Psoas muscle (tissue), 8 donors: ENCODE measurements at places on chromosomes 4 and X.

DNA sequence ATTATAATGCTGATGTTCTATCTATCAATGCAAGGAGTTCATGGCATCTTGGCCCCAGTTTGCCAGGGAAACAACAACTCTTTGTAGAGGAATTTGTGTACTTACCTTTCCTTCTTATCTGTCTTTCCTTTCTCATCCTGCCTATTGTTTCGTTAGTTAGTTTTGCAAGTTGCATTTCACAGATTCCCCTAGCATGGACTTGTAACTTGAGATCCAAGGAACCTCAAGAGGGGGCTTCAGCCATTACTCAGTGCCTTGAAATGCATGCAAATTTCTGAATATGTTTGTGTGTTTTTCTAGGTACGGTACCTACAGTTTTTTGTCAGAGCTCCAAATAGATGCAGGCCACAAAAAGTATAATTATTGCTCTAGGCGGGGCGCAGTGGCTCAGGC lies 203.6 kb downstream of the LDB2 start:
- DNase-seq: no peak

GRCh38 chr4:122827879-122828601 lies 1.4 kb downstream of the FGF2 start:
- DNase-seq: no peak

- no peak for DNase-seq
These were observed 305.9 kb upstream of the HAND2 start for GRCh38 chr4:173835903-173836302.

DNA sequence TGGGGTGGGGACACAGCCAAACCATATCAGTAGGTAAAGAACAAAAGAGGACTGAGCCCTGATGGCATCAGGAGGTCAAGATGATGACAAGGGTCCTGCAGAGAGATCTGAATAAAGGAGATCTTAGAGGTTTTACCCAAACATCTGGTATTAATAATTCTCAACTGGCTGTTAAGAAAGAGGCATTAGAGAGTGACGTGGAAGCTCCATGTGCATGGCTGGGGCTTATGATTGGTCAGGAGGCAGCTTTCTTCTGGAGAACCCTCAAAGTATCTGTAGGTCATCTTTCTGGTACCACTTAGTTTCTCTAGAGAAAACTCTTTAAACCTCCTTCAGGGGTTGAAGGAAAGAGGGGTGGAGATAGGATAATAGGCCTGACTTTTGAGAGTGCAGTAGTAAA lies 18.7 kb downstream of the MGST2 start:
- DNase-seq: no peak

- no peak for DNase-seq
These were observed 85.0 kb downstream of the ADRA2C start for GRCh38 chr4:3851211-3851610.

DNA sequence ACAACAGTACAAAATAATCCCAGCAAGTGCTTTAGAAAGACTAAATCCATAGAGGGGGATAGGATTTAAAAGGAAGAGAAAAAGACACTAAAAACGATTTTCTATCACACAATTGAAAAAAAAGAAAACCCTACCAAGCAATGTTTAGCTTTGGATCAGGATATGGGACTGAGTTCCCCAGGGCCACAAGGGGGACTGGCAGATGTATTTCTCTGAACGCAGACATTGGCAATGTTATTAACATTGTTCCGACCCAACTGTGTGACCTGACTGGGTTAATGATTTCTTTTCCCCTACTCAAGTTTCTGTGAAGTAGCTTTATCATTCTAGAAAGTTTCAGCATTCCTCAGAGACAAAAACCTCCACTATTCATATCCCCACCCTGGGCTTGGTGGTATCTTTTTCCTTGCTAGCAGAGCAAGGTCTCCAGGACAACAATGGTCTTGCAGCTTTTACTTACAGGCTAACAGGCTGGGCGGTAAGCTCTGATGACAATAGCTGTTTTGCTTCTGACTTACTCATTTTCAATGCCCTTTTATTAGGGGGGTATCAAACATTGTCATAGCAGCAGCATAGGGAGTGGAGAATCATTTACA lies 25.8 kb downstream of the SLC7A11 start:
- no peak for DNase-seq
